GM06990 (cell line): ENCODE measurements at places on chromosomes 7 and 10.

DNA sequence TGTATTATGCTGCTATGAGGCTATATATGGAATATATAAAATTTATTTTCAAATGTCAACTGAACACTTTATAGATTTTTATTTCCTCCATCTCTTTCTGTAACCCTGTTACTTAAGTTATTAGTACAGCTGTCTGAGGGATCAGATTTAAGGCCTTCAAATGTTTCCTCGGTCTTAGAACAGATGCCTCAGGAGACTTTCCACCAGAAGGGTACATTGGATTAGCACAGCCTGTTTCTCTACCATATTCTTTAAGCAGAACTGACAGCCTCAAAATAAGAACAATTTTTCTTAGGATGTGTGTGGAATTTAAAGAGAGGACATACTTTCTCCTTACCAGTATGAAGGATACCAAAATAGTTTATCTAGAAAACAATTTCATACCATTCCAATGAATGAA lies 53.0 kb upstream of the HGF start:
- no peak for DNase-seq

GRCh38 chr7:294440-295154 lies 4.6 kb downstream of the FOXL3 start:
- DNase-seq, result no peak

GRCh38 chr10:122911889-122912484 lies 1.6 kb downstream of the FAM24A start:
- no peak for DNase-seq

GRCh38 chr7:26857506-26858240 lies 6.7 kb downstream of the SKAP2 start:
- DNase-seq, result peak; percentile 9

DNA sequence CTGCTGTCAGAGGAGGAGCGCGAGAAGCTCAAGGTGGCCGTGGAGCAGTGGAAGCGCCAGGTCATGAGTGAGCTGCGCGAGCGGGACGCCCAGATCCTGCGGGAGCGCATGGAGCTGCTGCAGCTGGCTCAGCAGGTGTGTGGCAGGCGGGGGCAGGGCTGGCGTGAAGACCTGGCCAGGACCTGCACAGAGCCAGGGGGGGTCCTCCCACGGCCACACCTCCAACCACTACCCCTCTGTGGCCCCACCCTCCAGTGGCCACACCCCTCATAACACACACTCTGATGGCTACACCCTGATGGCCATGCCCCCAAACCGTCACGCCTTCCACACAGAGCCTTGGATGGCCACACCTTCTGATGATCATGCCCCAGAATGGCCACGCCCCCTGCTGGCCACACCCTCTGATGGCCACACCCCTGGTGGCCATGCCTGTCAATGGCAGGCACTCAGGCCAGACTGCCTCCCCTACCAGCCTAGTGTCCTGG lies 23.4 kb upstream of the DPYSL4 start:
- DNase-seq, result peak; percentile 62

DNA sequence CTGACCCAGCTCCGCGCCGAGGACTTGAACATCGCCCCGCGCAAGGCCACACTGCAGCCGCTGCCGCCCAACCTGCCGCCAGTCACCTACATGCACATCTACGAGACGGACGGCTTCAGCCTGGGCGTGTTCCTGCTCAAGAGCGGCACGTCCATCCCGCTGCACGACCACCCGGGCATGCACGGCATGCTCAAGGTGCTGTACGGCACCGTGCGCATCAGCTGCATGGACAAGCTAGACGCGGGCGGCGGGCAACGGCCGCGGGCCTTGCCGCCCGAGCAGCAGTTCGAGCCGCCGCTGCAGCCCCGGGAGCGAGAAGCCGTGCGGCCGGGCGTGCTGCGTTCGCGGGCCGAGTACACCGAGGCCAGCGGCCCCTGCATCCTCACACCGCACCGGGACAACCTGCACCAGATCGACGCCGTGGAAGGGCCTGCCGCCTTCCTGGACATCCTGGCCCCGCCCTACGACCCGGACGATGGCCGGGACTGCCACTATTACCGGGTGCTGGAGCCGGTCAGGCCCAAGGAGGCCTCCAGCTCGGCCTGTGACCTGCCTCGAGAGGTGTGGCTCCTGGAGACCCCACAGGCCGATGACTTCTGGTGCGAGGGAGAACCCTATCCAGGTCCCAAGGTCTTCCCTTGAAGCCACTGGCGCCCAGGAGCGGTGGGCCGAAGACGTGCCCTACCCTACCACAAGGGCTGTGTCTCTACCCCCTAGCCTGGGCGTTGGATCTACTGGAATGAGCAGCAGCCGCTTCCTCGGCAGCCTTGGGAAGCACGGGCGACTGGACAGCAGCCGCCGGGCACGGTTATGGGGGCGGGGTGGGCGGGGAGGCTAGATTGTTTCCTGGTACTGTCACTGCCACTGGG lies 945 bp downstream of the ADO start:
- no peak for DNase-seq

DNA sequence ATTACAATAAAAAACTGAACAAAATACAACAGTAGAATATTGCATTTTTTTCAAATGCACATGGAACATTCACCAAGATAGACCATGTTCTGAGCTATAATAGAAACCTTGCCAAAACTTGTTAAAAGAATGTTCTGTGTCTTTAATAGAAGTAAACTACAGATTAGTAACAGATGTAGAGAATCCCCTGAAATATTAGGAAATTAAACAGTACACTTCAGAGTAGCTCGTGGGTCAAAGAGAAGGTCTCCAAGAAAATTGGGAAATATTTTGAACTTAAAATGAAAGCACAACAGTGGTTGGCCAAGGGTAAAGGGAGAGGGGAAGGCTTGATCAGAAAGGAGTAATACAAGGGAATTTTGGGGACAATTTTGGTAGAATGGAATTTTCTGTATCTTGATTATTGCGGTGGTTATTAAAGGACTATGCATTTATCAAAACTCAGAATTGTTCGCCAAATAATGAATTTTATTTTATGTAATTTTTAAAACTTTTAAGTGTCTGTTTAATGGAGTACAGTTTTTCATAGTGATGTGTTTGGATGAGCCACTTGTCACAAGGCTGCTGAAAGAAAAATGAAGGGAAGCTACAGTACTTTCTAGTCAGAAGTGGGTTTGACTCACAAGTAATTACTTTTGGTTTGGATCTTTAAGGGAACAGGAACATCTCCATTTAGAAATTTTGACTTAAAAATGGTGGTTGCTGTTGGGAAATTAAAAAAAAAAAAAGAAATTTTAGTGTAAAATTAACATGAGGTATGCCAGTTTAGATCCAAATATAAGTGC lies 10.2 kb downstream of the PLEKHA8 start:
- no peak for DNase-seq

DNA sequence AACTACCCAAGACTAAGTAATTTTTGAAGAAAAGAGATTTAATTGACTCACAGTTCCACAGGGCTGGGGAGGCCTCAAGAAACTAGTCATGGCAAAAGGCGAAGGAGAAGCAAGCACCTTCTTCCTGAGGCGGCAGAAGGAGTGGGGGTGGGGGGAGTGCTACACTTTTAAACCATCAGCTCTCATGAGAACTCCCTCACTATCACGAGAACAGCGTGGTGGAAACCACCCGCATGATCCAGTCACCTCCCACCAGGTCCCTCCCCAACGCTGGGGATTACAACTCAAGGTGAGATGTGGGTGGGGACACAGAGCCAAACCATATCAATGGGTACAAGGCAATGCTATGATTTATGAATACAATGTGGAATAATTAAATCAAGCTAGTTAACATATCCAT lies 241.9 kb downstream of the PTPRN2 start:
- no peak for DNase-seq

DNA sequence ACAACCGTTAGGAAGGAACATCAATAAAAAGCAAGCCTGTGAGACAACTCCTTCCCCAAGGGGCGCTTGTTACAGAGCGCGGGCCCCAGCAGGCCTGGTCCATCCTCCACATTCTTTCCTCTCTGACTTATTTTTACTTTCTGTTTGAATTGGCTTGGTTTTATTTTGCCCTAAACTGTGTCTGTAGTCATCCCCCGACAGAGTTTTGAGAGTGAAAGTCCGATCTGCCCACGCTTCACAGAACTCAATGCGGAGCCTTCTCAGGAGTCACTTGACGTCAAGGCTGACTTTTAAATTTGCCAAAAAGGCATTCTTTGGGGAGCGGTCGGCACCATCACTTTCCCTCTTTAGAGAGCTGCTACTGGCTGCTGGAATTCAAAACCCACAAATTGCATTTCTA lies 150.1 kb upstream of the KLF6 start:
- peak; percentile 67 for DNase-seq

- no peak for DNase-seq
Measured at GRCh38 chr10:108989976-108990375, 933.3 kb downstream of the XPNPEP1 start.

- no peak for DNase-seq
Measured at GRCh38 chr10:77004917-77005564, 632.6 kb downstream of the KCNMA1 start.

DNA sequence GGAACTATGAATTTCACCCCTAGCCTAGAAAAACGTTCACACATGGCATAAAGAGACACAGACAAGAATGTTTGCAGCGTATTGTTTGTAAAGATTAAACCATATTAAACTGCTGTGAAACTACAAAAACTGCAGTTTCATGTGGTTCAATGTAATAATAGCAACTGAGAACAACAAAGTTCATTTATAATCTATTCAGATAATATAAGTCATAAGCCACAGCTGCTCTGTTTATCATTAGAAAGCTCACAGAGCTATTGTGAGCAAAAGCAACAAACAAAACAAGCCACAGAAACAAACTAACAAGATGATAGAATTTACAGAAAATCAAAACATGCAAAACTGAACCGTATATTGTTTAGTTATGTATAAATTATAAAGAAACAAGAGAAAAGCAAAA lies 113.5 kb downstream of the AHR start:
- DNase-seq, result no peak

- no peak for DNase-seq
Measured at GRCh38 chr10:14093730-14094484, 236.8 kb downstream of the FRMD4A start.

DNA sequence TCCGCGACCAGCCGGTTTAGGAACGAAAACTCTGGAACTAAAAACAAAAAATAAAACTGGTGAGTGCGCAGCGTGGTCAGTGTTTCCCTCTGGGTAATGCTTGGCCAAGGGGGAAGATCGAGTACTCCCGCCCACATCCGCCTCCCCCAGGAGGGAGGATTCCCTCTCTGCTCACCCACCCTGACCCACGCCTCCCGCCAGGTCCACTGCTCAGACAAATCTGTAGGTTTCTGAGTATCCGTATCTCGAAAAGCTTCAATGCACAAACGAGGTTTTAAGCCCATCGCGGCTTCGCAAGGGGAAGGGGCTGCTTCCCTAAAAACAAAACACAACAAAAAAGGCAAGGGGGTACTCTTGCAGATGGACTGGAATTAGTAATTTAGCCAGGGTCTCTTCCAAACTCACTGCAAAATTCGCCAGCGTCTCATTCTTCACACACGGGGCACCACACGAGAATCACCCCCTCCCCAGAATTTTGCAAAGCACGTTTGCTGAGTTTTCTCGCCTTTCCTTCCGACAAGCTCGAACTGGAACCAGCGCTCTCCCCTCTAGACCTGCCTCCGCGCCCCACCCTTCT lies 75.2 kb downstream of the INSIG1 start:
- DNase-seq, result no peak

DNA sequence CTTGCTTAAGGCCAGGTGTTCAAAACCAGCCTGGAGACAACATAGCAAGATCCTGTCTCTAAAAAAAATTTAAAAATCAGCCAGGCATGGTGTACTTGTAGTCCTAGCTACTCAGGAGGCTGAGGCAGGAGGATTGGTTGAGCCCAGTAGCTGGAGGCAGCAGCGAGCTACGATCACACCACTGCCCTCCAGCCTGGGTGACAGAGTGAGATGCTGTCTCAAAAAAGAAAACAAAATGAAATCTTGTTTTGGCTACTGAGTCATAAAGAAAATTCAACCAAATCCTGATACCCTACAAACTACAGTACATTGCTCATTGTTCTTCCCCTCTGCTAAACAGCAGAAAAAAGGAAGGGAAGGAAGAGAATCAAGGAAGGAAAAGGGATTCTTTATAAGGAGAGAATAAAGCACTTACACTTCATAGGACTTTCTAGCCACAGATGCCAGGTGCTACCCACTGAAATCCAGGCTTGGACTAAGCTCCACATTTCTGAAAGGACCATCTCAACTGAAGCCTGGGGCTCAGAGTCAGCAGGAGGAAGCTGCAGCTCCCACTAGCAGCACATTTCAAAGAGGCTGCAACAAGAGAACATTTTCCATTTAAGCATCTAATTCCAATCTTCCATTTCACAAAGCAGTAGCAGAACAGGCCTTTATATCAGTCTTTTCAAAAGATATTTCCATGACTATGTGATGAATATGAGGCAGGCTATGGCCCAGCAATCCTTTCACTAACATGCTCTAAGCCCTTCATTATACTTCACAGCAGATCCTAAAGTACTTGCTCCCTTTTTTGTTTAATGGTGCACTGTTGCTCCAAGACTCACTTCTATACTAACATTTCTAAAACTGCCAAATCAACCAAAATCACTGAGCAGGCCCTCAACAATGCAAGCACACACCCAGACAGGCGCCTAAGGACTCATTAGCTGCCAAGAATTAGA lies 13.5 kb downstream of the TNPO3 start:
- DNase-seq, result no peak

- no peak for DNase-seq
Measured at GRCh38 chr10:46309511-46310142, 22.8 kb downstream of the ANTXRL start.

DNA sequence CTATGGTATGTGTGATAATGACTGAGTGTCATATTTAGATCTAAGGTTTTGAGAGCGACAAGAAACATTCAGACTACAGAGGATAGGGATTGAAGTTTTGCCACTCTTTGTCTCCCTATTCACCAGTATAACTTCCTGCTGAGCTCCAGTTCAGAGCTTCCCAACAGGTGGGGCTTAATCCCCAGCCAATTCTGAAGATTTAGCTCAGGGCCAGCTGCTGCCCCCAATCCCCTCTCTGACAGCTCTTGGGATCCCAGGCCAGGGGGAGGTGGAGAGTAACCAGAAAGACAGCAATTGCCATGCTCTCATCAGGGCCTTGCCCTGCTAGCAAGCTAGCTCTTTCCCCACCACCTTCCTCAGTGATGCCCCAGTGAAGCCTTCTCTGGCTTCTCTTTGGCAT lies 57.8 kb downstream of the TRIL start:
- DNase-seq, result no peak

- no peak for DNase-seq
Measured at GRCh38 chr7:26599982-26600381, 264.4 kb downstream of the SKAP2 start.

- no peak for DNase-seq
Measured at GRCh38 chr10:11682851-11683250, 59.3 kb upstream of the ECHDC3 start.

- DNase-seq, result no peak
Measured at GRCh38 chr10:34628174-34628796, 186.8 kb downstream of the PARD3 start.

- no peak for DNase-seq
Measured at GRCh38 chr7:116232350-116232749, 22.0 kb downstream of the TES start.

- DNase-seq, result no peak
Measured at GRCh38 chr10:1549591-1550290, 187.6 kb downstream of the ADARB2 start.

- no peak for DNase-seq
Measured at GRCh38 chr10:52283174-52283573, 30.9 kb upstream of the DKK1 start.
